ENCODE measurements at places on chromosomes 4 and X.

DNA sequence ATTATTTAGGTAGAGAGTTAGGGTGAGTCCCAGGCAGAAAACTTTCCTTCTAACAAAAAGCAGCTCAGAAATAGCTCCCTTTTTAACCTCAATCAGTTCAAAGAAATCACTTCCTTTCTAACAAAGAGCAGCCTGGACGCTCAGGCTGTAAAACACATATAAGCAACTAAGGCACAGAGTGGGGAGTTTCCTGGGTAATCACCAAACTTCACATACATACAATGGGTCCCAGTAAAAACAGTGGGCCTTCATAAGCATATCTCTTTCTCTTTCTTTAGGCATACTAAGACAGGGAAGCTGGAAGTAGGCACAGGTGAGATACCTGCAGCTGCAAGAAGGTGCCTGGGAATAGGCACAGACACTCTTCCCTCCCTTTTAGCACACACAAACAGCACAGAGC, 4.9 kb upstream of the NAF1 start:
- no peak for DNase-seq

DNA sequence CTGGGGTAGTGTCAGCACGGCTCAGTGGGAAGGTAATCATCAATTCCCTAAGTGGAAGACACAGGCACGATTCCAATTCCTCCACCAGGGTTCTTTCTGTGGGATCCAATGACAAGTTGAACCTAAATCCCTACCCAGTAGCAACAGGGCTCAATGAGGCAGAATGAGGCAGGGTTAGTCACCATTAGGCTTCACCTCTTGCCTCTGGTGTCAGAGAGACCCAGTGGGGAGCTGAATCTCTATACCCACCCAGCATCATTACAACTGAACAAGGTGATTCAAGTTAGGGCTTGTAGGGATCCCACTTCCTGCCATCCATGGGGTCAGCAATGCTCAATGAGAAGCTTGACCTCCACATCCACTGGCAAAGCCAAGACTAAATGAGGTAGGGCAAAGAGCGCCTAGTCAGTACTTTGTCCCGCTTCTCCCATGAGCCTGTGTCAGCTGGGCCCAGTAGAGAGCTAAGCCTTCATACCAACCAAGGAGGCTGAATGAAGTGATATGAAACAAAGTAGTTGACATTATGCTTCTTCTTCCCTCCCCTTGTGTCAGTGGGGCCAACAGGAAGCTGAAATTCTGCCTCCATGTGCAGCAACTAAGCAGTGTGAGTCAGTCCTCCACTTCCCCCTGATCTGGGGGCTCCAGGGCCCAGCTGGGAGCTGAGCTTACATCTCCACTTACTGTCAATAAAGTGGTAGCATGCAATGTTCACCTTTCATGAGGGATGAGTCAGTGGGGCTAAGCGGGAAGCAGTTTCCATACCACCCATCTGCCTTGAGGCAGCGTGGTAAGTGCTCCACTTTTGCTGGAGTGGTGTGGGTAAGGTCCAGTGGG, 36.4 kb upstream of the RBM41 start:
- no peak for DNase-seq

- no peak for DNase-seq
Observed at GRCh38 chr4:141102367-141102766, 30.9 kb downstream of the RNF150 start.

GRCh38 chrX:20061855-20062254, 54.9 kb downstream of the MAP7D2 start:
- no peak for DNase-seq

GRCh38 chr4:145938618-145939440, at the start of gene ZNF827:
Gene ZNF827, minus strand, starts transcription at chr4:145938823. Its CDS starts 416 bp downstream, at chr4:145938407.
- peak; percentile 40 for DNase-seq

DNA sequence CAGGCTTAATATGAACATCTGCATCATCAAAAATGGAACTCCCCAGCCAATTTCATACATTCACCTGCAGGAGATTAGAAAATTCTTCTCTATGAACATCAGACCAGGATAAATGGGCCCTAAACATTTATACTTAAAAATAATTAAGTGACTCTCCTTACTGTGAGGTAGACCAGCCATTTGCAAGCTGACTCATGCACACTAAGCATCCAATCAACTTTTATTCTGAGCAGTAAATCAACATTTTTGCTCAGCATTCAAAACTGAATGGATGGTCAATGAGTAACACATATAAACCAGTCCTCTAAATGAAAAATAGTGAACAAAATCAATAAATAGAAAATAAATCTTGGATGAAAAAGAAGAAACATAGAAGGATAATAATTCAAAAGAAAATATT, 19.9 kb upstream of the PCDH10 start:
- DNase-seq: no peak
